Nucleus accumbens (tissue), 56 donors: ENCODE measurements at places on chromosomes 2 and 18.

DNA sequence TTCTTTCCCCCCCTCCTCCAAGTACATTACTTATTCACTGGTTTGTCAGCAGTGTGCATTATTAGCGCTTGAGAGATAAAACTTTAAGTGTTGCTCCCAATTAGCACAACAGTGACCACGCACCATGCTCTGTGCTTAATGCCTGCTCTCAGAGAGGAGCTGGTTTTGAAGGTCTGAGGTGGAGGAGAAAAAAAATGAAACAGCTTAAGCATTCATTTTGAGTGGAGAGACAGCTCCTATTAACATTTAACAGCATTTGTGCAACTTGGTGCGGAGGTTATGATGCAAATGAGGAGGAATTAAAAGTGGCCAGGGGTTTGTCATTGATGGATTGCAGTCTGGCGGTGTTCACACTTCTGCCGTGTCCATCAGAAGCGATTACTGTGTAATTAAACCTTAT lies 141.8 kb downstream of the FIGN start:
- no peak for DNase-seq

DNA sequence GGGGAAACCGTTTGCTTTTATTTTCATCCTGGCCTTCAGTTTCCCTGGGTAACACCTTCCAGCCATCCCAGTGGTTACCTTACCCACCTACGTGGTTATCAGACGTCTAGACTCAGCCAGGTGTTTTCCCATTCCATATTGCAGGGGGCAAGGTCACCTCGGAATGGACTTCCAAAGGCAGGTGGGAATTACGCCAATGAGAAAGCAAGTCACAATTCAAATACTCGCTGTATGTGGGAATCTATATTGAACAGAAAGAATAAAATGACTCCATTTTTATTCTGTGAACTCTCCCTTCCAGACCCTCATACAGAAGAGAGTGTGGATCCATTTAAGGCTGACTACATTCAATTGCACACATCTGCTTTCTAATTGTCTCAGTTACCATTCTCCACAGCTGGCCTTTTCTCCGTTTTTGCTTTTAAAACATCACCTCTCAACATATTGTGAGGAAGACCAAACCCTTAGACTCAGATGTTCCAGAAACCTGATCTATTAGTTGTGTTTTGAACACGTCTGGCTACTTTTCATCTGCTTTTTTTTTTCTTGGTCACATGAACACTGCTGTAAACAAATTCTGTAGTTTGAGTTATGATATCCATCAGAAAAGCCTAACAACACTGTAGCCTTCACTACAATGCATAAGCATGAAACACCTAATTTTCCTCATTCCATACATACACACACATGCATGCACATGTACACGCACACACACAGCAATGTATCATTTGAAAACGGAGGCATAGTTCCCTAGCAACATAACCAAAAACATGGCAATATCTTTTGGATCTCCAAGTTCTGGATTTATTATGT lies 59.8 kb downstream of the BCL2 start:
- no peak for DNase-seq

DNA sequence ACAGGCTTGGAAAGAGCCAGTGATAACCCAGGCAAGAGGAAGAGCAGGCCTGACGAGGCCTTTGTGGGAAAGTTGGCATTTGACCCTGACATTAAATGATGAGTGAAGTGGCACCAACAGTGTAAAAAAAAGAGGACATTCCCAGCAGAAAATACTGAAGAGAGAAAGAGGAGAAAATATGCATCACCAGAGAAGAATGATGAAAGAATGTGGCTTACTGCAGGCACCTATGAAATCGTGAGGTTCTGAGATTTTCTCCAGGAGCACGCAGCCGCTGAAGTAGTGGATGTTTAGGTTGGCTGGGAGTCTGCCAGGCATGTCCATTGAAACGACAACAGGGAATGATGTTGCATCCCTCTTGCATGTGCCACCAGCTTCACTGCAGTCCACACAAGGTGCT lies 13.8 kb downstream of the EHD3 start:
- no peak for DNase-seq

- DNase-seq = peak; percentile 75
These were observed 600 bp downstream of the RALB start for GRCh38 chr2:120253021-120253882.

DNA sequence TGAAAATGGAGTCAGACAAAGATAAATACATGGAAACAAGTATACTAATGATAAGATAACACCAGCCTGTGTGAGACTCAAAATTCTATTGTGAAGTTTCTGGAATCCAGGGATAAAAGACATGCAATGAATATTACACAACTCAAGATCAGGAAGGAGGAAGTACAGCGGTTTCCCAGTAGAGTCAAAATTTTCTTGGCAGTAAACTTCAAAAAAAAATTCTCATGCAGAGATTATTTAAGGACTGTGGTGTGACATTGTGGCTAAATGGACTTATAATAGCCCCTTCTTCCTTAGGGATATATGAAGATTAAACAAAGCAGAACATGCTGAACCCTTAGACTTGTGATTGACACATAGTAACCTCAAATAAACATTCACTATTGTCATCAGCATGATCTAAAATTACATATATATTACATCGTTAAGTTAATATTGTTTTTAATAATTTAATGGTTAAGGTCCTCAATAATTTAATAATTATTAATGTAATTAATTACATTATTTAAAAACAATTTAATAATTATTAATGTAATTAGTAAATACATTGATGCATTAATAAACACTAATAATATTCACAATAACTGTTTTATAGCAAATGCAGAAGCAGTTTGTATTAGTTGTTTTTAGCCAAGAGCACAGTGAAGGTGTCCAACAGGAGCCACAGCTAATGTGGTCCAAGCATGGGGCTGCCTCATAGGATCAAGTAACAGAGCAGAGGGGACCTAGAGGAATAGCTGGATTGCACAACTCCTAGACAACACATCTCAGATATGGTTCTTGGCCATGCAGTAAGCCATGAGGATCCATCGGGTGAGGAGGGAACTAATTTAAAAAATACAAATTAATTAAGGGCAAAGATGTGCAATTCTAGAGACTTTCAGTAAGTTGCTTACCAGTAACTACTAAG lies 77.3 kb downstream of the POLE4 start:
- no peak for DNase-seq

DNA sequence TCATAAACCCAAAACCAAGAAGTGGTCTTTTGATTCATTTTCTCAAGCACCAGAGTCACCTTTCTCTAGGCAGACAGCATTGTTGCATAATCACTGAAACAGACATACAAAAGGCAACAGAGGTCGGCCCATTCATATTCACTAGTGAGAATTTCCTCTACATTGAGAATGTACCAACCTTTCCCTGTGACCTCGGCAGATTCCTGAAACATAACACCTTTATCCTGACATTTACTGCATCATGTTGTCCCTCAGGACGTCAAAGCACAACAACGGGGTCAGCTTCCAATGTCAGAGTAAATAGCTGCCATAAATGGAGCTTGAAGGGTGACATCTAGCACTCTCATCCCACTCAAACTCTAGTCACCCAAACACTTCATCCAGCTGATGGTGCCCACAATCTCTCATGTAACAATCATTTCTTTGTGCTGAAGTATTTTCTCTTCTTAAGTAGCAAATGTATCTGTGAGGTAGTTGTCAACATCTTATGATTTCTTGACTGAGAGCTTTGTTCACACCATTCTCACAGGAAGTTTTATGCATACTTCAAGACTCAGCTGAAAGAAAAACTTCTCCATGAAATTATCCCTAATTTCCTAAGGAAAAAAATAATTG lies 802.6 kb upstream of the CHAC2 start:
- no peak for DNase-seq

DNA sequence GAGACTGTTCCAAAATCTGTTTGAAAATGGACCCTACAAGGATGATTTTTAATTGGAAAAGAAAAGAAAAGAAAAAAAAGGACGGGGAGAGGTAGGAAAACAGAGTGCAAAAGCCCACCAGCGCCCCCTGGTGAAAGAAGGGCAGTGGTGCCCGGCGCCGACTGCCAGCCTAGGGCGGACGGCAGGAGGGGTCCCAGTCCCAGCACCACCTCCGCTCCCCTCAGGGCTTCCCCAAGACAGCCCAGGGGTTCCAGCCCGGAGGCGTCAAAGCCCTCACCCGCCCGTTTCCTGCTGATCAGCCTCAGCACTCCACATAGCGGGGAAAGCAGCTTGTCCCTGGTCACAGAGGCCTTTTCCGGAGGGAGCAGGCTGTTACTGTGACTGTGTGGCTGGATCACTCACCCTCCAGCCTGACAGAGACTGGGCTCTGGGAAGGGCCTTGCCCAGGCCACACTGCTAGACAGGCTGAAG lies 213.9 kb downstream of the TFCP2L1 start:
- DNase-seq = peak; percentile 44

- DNase-seq = no peak
These were observed 16.9 kb upstream of the ACKR3 start for GRCh38 chr2:236552581-236553363.

DNA sequence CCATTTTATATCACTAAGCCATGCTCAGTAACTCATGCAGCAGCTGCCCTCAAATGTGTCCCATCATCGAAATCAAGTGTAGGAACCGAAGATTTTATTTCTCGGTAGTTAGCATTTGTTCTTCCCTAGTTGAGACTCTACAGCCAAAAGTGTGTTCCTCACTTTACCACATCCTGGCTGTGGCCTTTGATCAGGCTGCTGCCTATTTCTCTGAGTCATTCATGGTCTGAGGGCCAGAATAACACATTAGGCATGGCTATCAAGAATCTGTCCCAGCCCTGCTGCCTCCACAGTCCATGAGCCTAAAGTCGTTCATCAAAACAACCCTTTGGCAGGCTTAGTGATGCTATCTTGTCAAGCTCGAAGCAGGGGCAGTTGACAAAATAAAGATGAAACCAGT lies 300.1 kb downstream of the TDRD15 start:
- no peak for DNase-seq

DNA sequence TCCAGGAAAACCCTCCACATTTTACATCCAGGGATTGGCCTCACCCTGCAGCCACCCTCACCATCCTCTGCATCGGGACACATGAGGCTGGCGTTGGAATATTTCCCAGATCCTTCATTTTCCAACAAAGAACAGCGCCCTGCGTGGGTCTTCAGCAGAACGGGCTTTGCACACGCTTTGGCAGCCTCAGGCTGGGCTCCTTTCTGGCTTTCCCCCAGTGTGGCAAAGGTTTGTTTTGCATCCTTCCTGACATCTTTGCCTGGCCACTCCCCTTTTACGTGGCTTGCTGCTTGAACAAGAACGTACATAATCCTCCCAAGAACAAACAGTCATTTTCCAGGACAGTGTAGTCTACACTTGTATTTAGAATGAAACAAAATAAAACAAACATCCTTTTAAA lies 25.6 kb upstream of the GREB1 start:
- DNase-seq = no peak

DNA sequence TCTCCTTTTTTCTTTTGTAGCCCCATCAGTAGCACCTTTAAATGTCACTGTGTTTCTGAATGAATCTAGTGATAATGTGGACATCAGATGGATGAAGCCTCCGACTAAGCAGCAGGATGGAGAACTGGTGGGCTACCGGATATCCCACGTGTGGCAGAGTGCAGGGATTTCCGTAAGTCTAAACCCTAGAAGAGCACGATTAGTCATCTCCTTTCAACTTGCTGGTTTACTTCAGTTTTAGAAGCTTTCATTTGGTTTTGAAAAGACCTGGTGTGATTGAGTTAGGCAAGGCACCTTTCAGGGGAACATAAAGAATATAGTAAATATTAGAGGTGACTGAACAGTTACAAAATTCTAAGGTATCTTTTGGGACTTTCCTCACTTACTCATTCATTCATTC lies 72.2 kb upstream of the TMEM87B start:
- no peak for DNase-seq

GRCh38 chr2:8006626-8007025 lies 675.2 kb upstream of the ID2 start:
- DNase-seq = no peak

GRCh38 chr2:234491897-234492296 lies 5.0 kb downstream of the ARL4C start:
- DNase-seq = no peak

- DNase-seq = no peak
These were observed 84.6 kb downstream of the MAIP1 start for GRCh38 chr2:200039724-200040650.

GRCh38 chr2:24239553-24239952 lies 64.7 kb downstream of the FAM228A start:
- DNase-seq = no peak

GRCh38 chr2:108920-109809 lies 62.9 kb upstream of the FAM110C start:
- DNase-seq = no peak

DNA sequence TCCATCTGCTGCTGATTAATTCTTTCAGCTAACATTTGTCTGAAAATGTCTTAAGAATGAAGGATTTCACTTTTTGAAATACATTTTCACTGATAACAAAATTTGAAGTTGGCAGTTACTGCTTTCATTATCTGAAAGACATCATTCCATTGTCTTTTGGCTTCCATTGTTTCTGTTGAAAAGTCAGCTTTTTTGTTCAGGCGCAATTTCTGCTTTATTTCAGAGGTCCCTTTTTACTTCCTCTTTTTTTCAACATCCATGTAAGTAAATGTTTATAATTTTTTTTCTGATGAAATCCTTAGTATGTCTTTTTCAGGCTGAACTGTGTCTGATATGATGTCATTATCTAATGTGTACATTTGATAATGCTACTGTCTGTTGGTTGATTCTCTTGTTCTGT lies 184.2 kb downstream of the RND3 start:
- DNase-seq = no peak

DNA sequence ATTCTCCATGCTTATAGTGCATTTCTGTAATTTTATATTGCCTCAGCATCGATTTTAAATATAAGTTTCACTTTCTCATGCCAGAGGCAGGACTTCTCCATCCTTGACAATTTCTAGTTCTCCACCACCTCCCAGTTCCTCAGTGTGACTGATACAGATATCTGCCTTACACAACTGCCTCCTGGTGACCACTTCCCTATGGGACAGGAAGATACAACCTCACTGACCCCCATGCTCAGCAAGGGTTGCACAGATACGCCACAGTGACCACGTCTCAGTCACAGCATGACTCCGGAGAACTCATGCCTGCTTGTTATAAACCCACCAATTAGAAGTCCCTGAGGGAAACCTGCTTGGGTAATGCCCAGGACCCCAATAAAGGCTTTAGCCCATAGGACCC lies 284.0 kb upstream of the MC4R start:
- no peak for DNase-seq
